ENCODE measurements at places on chromosomes 13 and 19.
A peak's percentile ranks its signal among the peaks of the same experiment; 100 is the strongest.

DNA sequence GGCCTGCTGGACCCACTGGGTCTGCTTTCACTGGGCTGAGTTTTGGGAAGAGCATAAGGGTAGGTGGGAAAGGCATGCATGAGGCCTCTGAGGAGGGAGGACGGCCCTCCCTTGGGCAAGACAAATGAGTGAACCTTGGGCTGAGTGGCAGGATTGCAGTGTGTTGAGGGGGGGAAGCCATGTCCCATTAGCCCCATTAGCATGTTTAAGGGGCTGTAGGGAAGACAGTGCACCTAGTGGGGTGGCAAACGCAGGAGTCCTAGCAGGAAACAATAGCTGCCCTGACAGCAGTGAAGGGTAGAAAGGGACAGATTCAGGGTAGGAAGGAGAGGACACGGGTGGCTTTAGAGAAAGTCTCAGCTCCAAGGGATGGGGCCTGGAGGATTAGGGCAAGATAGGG is 3.1 kb upstream of the ZBTB45 start:
- no peak overlapping the region for H3K4me3 ChIP-seq
- no peaks in the 10 kb centered on the region for H3K36me3 ChIP-seq
- no peak for DNase-seq
- H3K27me3 ChIP-seq: no peaks in the 10 kb centered on the region
- H3K27ac ChIP-seq: no peak overlapping the region

DNA sequence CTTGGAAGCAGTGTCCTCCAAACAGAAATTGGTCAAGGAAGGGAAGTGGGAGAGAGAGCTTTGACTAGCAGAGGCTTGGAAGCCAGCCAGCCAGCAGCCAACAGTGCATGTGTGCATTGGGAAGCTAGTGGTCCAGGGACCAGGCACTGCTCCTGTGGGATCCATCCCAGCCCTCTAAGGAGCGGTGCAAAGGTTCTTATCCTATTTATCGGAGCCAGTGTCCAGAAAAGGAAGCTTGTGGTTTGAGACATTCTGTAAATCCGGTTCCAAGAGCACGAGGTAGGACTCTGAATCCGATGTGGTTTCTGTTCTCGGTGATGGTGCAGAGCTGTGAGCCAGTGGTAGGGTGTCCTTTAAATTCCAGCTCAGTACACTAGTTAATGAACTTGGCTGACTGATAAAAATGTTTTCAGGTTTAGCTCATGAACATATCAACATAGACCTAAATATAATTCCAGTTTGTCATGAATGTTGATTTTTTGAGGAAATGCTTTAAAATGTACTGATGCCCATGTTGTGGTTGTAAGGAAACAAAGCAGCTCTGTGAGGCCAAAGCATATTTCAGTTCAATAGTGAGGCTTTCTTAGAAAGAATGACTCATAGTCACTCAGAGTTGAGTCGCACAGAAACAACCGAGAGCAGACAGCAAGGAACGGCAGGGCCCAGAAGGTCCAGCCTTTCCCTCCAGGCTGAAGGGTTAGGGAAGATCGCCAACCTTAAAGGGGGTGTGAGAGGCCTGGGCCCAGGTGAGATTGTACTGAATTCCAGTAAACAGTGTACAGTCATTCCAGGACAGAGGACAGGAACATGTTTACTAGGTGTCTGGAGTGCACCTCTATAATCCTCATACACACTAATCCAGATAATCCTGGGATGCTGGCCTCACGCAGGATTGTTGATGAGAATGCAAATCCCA is 21.5 kb upstream of the GARRE1 start:
- H3K27ac ChIP-seq: peak overlapping the region; percentile 70
- peaks cover 22% of the 10 kb centered on the region for H3K4me1 ChIP-seq
- DNase-seq: no peak
- no peaks in the 10 kb centered on the region for H3K27me3 ChIP-seq
- no peak overlapping the region for H3K4me3 ChIP-seq

DNA sequence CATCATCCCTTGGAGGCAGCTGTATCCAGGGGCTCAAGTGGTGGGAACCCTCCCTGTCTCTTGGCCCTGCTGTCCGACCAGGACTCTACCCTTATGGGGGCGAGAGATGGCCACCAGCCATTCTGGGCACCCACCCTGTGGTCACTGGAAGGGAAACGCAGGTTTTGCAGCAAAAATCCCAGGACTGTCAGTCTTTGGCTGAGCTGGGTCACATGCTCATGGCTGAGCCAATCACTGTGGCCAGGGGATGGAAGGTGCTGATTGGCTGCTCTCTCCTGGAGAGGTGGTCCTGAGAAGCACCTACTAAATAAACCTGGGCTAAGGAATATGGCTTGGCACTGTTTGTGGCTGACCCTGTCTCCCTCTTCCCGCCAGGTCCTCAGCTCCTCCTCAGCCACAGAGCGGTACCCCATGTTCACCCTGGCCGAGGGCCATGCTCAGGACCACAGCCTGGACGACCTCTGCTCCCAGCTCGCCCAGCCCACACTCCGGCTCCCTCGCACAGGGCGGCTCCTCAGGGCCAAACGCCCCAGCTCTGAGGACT is 8.9 kb downstream of the ATG4D start:
- peaks cover 60% of the 10 kb centered on the region for H3K4me1 ChIP-seq
- H3K27me3 ChIP-seq: no peaks in the 10 kb centered on the region
- DNase-seq: no peak

- no peak overlapping the region for H3K27ac ChIP-seq
- no peaks in the 10 kb centered on the region for H3K4me1 ChIP-seq
- no peaks in the 10 kb centered on the region for H3K36me3 ChIP-seq
- peaks cover 5% of the 10 kb centered on the region for H3K27me3 ChIP-seq
Measured at GRCh38 chr19:32131005-32131404, 214.4 kb upstream of the ZNF507 start.

DNA sequence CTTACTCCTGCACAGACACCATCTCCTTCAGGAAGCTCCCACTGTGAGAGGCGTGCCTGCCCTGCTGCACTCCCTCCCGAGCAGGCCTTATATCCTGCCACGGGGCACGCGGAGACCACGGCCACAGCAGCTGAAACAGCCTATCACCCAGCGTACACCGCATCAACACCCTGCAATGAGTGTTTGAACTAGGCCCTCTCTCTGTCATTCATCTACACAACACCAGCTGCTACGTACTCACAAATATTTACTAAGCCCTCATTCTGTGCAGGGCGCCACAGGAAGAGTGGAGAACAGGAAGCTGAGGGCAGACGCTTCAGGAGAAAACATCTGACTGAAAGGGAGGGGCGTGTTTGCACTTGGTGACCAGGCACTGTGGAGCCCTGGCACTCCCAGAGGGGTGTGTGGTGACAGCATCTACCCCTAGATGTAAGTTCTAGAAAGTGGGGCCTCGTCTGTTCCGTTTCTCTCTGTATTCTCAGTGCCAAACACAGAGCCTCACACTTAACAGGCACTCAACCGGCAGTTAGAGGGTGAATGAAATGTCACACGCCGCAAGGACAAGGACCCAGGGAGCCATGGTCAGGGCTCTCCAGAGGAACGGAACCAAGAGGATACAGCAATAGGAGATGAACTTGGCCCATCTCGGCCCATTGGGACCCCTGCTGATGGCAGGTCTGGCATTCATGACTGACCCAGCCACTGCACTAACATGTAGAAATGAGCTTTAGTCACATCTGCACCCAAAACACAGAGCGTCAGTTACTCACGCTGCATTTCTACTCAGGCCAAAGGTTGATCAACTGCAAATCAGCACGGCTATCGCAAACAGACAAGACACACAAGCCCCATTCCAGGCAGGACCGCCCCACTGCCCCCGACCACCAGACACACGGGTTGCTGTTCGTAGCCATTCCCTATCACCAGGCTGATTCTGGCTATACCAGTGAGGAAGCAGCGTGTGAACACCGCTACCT is 15.7 kb downstream of the RANBP3 start:
- DNase-seq: peak; percentile 58
- H3K4me3 ChIP-seq: peak overlapping the region; percentile 92
- no peaks in the 10 kb centered on the region for H3K36me3 ChIP-seq
- peak overlapping the region; percentile 100 for H3K27ac ChIP-seq
- H3K27me3 ChIP-seq: no peaks in the 10 kb centered on the region
